DMS79 (cell line): ENCODE measurements at places on chromosomes 2 and 18.

DNA sequence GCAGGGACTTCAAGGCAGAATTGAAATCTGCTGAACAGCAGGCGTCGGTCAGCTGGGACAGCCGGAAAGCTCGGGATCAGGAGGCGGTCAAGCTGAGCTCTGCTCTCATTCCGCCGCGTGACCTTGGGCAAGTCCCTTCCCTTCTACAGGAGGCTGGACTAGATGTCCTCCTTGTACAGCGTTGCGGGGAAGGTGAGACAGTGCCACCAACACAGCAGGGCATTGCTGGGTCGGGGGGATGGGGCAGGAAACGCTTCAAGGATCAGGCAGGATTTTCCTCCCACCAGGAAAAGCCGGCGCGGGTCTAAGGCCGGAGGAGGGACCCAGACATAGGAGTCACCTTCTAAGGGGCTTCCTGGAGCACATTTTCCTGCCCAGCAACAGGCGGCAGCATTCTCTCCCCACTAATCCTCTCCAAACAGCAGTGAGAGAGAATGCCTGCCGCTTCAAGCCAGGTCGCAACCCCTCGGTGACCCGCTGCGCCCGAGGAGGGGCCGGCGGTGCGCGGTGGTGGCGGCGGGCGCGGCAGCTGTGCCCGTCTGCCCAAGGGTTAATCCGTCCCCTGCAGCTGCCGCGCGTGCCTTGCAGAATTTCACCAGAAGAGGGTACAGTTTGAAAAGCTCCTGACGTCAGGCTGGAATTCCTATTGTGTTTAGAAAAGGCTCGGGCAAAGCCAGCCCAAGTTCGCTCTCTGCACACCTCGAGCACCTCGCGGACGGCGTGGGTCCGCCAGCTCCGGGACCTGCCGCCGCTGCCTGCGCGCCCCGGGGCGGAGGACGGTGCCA, at the start of gene KCNF1:
Gene KCNF1, plus strand, starts transcription at position 644 of the 785 bp plus-strand sequence. CDS start 493 bp downstream, outside the sequence.
- peak; percentile 49 for DNase-seq

- DNase-seq: no peak
Observed at GRCh38 chr2:69034122-69034521, 21.1 kb downstream of the ANTXR1 start.

- no peak for DNase-seq
Observed at GRCh38 chr18:74040459-74041332, 106.9 kb downstream of the FBXO15 start.

- DNase-seq: no peak
Observed at GRCh38 chr18:31610286-31611205, 18.9 kb downstream of the TTR start.

DNA sequence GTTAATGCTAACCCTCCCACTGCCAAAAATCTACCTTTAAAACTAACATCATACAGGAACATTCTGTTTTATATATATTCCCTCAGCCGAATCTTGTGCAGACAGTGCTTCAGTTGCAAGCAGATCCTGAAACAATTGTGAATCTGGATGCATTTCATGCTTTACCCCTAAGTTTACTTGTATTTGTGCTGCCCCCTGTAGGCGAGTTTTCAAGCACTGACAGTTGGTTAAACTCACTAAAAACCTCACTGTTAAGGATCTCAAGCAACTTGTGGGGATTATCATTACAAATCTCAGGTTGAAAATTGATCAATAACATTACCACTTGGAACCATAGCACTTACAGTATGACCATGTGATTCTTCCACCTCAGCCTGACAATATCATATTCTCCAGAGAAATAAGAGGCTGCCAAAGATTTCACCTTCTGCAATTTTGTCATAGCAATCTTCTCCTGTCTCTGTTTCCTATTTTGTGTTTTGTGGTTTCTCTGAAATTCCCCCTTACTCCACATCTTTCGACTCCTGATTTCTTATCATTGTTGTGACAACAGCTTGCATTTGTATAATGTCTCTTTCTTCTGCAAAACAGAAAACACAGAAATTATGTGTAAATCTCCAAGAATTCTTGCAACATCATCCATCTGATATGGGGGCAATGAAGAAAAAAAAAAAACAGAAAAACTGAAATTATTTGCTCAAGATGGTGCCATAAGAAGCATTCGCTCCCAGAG, 354.6 kb upstream of the SETBP1 start:
- no peak for DNase-seq

DNA sequence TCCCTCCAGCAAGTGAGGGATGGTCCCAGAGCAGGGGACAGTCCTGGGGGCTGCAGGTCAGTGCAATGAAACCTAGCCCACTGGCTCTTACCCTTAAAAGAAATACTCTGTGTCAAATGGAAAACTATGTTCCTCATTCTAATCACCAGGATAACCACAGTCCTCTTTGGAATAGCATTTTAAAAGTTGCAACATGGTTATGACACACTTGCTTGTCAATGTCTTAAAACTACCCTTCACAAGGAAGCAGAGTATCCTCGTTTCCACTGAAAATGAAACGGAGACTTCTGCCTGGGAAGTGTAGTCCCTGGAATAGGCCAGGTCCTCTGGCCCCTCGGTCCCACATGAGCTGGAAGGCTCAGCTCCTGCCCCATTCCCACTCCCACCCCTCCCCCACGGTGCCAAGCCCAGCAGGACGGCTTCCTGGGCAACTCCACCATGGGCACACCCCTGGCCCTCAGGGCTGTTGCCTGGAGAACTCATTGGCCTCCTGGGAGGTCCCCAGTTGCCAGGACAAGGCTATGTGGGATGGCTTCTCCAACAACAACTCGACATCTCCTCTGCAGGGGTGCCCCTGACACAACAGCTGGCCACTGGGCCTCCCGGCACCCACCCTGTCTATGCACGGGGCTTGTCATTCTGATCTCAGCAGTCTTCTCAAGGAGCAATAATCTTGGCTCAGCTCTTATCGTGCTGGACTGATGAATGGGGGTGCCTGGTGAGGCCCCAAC, 38.3 kb upstream of the ST3GAL5 start:
- no peak for DNase-seq

DNA sequence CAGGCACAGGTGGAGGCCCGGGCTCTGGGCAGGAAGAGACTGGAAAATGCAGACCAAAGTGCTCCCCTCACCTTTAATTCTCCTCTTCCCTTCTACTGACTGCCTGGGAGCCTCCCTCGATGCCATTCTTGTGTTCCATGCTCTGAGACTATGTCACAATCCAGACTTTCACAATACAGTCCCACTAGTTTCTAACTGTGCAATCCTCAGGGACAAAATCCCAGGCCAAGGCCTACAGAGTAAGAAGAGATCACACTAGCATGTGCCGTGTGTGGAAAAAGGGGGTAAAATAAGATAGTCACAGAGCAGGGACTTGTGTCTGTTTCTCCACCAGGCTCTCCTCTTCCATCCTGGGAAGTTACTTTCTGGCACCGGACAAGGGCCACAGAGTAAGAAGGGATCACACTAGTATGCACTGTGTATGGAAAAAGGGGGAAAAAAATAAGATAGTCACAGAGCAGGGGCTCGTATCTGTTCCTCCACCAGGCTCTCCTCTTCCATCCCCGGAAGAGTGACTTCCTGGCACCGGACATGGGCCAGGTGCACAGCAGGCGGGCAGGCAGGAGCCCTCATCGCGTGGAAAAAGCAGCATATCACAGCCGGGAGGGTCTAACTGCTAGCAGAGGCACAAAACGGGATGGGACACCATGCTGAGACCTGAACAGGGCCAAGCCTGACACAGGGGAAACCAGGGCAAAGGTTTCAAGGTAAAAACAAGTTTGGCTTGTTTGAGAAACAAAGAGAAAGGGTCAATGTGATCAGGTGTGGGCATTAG, 9.6 kb downstream of the CYB5A start:
- DNase-seq: no peak

DNA sequence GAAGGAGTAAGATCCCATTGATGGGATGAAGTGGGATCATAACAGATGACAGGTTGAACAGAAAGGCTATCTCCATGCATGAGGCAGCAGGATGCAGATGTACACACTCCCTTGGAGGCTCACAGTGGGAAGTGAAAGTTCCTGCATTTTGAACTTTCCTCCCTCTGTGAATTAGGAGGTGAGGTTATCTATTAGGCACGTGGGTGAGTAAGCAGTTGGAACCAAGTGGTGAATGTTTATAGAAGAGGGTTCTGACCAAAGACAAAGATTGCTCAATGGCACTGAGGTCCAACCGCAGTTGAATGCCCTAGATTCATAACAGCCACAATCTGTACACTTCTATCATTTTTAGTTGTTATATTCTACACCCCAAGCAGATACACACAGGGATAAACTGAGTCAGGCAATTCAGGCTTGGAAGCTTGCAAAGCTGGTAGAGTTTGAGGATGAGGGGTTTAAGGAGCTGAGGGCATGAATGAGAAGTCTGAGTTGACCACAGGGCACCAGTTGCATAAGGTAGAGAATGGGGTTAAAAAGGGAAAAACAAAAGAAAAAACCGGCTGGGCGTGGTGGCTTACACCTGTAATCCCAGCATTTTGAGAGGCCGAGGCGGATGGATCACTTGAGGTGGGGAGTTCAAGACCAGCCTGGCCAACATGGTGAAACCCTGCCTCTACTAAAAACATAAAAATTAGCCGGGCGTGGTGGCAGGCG, 7.1 kb upstream of the KCMF1 start:
- DNase-seq: no peak

DNA sequence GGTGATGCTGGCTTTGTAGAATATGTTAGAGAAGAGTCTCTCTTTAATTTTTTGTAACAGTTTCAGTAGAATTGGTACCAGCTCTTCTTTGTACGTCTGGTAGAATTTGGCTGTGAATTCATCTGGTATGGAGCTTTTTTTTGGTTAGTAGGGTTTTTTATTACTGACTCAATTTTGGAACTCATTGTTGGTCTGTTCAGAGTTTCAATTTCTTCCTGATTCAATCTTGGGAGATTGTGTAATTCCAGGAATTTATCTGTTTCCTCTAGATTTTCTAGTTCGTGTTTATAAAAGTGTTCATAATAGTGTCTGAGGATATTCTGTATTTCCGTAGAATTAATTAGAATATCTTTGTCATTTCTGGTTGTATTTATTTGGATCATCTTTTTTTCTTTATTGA, 943.5 kb downstream of the TRIB2 start:
- no peak for DNase-seq

DNA sequence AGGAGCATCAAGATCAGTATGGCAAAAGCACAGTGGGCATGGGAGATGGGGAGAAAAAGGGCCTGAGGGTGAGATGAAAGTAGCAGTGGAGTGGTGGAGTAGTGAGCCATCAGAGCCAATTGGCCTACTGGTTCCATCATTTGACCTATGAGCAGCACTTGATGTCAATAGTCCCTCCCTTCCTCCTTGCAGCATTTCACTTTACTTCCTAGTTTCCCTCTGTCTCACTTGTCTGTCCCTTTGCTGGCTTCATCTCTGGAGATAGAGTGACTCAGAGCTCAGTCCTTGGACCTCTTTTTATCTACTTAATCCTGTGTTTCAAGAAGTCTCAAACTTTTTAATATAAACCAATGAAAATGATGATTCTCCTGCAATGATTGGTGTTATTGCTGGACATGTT, 32.1 kb downstream of the FBXO48 start:
- no peak for DNase-seq

DNA sequence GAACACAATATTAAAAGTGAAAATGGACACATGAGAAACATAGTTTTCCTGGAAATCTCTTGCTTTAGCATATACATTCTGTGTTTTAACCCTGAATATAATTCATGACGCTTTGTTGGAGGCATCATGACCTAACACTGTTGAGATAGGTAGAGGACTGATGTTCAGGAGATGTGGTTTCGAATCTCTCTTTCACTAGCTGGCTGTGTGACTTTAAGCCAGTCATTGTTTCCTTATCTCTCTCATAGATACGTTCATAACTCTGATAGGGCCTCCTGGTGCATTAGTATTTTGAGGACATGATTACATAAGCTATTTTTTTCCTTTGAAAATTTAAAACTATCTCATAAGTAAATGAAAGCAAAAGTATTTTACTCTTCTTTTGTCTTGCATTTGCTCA, 179.0 kb upstream of the DTNA start:
- DNase-seq: no peak

- no peak for DNase-seq
Observed at GRCh38 chr2:196096982-196097745, 28.5 kb upstream of the DNAH7 start.

DNA sequence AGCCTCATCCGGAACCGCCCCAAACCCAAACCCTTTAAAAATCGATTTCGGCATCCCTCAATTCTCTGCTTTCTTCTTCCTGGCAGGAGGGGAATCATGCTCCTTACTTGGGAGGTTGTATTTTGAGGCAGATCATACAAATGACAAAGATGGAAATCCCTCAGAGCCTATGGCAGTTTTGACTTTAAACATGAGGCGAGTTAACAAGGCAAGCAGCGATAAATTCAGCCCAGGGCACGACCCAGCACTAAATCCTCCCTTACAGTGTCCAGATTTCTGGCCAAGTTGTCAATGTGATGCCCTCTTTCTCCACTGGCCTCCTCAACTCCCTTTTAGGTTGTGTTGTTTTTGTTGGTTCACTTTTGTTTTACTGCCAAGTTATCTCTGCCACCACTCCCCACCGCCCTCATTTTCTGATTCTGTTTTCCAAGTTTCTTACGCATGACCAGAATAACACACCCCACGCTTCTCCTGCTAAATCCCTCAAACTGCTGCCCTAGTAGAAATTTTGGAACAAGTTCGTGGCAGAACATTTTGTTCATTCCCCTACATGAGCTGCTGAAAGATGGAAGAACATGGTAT, 68.3 kb downstream of the CTAGE1 start:
- no peak for DNase-seq

- DNase-seq: no peak
Observed at GRCh38 chr2:128638341-128639119, 319.9 kb upstream of the HS6ST1 start.

GRCh38 chr2:58131191-58132011, 84.8 kb downstream of the VRK2 start:
- DNase-seq: no peak

DNA sequence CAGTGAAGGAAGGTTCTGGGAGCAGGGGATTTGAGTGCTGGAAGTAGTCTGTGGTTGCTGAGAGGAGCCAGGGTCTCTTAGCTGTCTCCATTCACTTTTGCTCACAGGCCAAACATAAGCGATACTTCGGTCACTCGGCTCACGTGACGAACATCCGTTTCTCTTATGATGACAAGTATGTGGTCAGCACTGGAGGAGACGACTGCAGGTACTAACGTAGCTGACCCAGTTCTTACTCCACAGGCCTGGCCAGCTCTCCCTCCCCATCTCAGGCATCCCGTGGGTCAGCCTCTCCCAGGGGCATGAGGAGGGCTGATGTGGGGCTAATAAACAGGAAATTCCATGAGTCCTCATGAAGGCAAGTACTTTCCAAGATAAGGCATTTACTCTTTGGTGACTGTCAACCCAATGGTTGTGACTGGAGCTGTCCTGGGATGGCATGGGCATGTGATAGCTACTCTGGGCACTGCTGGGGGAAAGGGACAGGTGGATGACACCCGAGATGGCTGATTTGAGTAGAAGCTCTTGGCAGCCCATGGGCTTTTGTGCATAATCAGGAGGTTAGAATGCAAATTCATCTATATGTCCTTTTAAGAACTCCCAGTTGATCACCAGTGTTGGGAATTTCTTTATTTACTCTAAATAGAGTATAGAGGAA, 81.6 kb downstream of the RTN4 start:
- no peak for DNase-seq

- DNase-seq: peak; percentile 44
Observed at GRCh38 chr2:216694082-216694825, 1.1 kb downstream of the IGFBP5 start.

GRCh38 chr2:66457545-66457944, 22.6 kb downstream of the MEIS1 start:
- no peak for DNase-seq

GRCh38 chr18:48409591-48410094, 460 bp upstream of the ZBTB7C start:
- DNase-seq: peak; percentile 46

GRCh38 chr2:192828175-192828574, 633.4 kb upstream of the TMEFF2 start:
- DNase-seq: no peak
